Mucosa of gallbladder (tissue), 1 donor: ENCODE measurements at places on chromosomes 11 and 22. TPM values are rescaled to one million over a fixed set of nuclear protein-coding genes. Genes with fewer than 3 reads are reported as not detected.

The ZDHHC8 gene
- 64.8 TPM for total RNA-seq

The RIMBP3B gene
- 1.0 TPM for total RNA-seq

The OR52I1 gene
- not detected for total RNA-seq

The BTG4 gene
- not detected for total RNA-seq

The SORL1 gene
- 71.3 TPM for total RNA-seq

The PANX3 gene
- total RNA-seq: not detected

The RTL10 gene
- 18.4 TPM for total RNA-seq
